A549 treated with RU486 at 1 μM for 4 hours (cell line): ENCODE measurements at places on chromosomes 7 and 10. TPM values are rescaled to one million over a fixed set of nuclear protein-coding genes. Genes with fewer than 3 reads are reported as not detected.

VSTM4 gene
- 0.29 to 0.44 TPM (median 0.36 TPM) in 5 replicates for total RNA-seq

HTR5A gene
- total RNA-seq, result not detected in 5 replicates

GHRHR gene
- 0.29 TPM in 1 of 5 replicates, not detected in the others for total RNA-seq

PIK3CG gene
- not detected in 5 replicates for total RNA-seq

NFE2L3 gene
- 7.9 to 12.2 TPM (median 10.1 TPM) in 5 replicates for total RNA-seq

OR2A5 gene
- total RNA-seq, result not detected in 5 replicates

H2AZ2 gene
- total RNA-seq, result 216 to 267 TPM (median 250 TPM) in 5 replicates

FBXL13 gene
- 0.19 to 0.42 TPM (median 0.31 TPM) in 4 of 5 replicates, not detected in the other for total RNA-seq

CHRM2 gene
- not detected in 5 replicates for total RNA-seq

MMS19 gene
- 40.8 to 46.0 TPM (median 44.2 TPM) in 5 replicates for total RNA-seq

GPR158 gene
- 0.02 to 0.08 TPM (median 0.06 TPM) in 5 replicates for total RNA-seq

ANKRD22 gene
- 0.14 to 0.46 TPM (median 0.27 TPM) in 5 replicates for total RNA-seq

ELAPOR2 gene
- 0.06 to 0.17 TPM in 2 of 5 replicates, not detected in the others for total RNA-seq

PILRA gene
- total RNA-seq, result 3.3 to 6.0 TPM (median 5.8 TPM) in 5 replicates

PCLO gene
- 0.82 to 1.5 TPM (median 1.2 TPM) in 5 replicates for total RNA-seq

NOS3 gene
- 0.15 to 0.55 TPM (median 0.49 TPM) in 5 replicates for total RNA-seq

CUX1 gene
- total RNA-seq, result 39.8 to 48.8 TPM (median 44.6 TPM) in 5 replicates

NT5C3A gene
- 22.5 to 46.2 TPM (median 39.0 TPM) in 5 replicates for total RNA-seq

KNDC1 gene
- total RNA-seq, result 0.77 to 2.4 TPM (median 0.94 TPM) in 5 replicates

MAGI2 gene
- total RNA-seq, result 0.16 to 0.51 TPM (median 0.36 TPM) in 5 replicates

LIPM gene
- total RNA-seq, result not detected in 5 replicates

SCIN gene
- 0.40 to 0.81 TPM (median 0.43 TPM) in 5 replicates for total RNA-seq

AKR1C4 gene
- 0.10 to 0.41 TPM (median 0.30 TPM) in 5 replicates for total RNA-seq

ABCB4 gene
- total RNA-seq, result not detected in 5 replicates

IFIT1B gene
- total RNA-seq, result not detected in 5 replicates

RP9 gene
- 33.8 to 45.6 TPM (median 35.8 TPM) in 5 replicates for total RNA-seq

EPO gene
- 0.07 to 0.23 TPM in 2 of 5 replicates, not detected in the others for total RNA-seq

C10orf53 gene
- not detected in 5 replicates for total RNA-seq

ASZ1 gene
- total RNA-seq, result not detected in 5 replicates

SSC4D gene
- 0.83 to 1.4 TPM (median 1.2 TPM) in 5 replicates for total RNA-seq

CHCHD2 gene
- total RNA-seq, result 553 to 739 TPM (median 700 TPM) in 5 replicates

TUBB8 gene
- 0.18 TPM in 1 of 5 replicates, not detected in the others for total RNA-seq

NPY4R gene
- total RNA-seq, result 29.6 to 43.8 TPM (median 38.3 TPM) in 5 replicates

AKR1C2 gene
- 3,122 to 3,719 TPM (median 3,473 TPM) in 5 replicates for total RNA-seq
